ENCODE measurements at places on chromosomes 2 and 18. TPM values are rescaled to one million over a fixed set of nuclear protein-coding genes. Genes with fewer than 3 reads are reported as not detected.

DNA sequence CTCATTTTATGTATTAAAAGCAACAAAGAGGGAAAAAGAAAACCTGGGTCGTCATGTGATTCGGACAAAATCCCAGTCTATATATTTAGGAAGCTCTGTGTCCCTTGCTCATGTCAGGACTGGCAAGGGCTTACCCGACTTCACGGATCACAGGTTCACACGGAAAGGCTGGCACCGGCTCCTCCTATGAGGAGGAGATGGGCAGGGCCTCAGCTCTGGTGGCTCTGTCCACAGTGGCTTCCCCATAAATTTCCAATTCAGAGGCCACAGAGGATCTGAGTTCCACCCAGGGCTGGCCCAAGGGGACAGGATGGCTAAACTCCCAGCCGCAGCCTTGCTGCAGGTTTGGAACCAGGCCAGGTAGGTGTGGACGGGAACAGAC is 186.8 kb downstream of the BCL2 start:
- H3K27me3 ChIP-seq = no peaks in the 10 kb centered on the region
- no peak overlapping the region for H3K27ac ChIP-seq
- DNase-seq = no peak
- no peaks in the 10 kb centered on the region for H3K36me3 ChIP-seq

- no peaks in the 10 kb centered on the region for H3K4me1 ChIP-seq
- H3K36me3 ChIP-seq = no peaks in the 10 kb centered on the region
- no peaks in the 10 kb centered on the region for H3K27me3 ChIP-seq
- H3K4me3 ChIP-seq = no peak overlapping the region
- H3K27ac ChIP-seq = no peak overlapping the region
- DNase-seq = no peak
These were observed 56.1 kb downstream of the LHCGR start for GRCh38 chr2:48699348-48699930.

- H3K27ac ChIP-seq = peak overlapping the region; percentile 71
- DNase-seq = peak; percentile 86
These were observed 188.1 kb downstream of the ZEB2 start for GRCh38 chr2:144331674-144332355.

DNA sequence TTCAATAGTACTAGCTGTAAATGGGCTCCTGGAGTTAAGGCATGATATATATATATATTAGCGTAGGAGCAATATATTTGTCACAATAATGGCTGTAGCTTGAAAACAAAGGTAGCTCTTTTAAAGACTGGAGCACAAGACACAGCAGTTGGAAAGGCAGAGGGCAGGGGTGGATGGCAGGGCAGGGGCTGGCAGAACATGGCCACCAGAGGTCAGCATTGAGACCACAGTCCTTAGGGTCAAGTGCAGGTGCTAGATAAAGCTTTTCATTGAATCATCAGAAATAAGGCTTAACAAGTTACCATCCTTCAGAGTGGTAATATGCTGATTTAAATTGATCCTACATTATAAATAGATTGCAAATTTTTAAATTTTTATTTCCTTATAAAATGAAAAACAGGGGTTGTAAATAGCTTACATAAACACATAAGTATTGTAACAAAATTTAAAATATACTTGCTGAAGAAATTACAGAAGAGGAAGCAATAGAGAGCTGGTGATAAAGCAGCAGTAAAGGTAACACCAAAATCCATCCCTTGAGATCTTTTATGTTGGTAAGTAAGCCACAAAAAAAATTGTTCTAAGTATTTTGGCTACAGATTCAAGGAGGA is 161.2 kb upstream of the PIEZO2 start:
- no peak overlapping the region for H3K27ac ChIP-seq
- H3K4me1 ChIP-seq = no peaks in the 10 kb centered on the region
- H3K36me3 ChIP-seq = no peaks in the 10 kb centered on the region

DNA sequence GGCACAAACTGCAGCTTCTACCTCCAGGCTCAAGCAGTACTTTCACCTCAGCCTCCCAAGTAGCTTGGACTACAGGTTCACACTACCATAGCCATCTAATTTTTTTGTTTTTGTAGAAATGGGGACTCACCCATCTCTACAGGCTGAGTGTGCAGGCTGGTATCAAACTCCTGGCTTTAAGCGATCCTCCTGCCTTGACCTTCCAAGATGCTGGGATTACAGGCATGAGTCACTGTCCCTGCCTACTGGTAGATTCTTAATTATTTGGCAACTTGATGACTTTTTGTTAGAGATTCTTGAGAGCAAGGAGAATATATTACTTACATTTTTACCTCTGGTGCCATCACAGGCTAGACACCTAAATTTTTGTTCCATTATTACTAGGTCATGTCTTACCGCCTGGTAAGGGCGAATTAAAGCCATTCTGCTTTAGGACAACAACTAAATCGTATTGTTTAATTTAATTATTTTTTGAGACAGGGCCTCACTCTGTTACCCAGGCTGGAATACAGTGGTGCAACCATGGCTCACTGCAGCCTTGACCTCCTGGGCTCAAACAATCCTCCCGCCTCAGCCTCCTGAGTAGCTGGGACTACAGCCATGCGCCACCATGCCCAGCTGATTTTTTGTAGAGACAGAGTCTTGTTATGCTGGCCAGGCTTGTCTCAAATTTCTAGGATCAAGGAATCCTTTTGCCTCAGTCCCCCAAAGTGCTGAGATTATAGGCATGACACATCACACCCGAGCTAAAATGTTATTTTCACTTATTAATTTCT is 15.7 kb downstream of the DYNC1I2 start:
- no peaks in the 10 kb centered on the region for H3K27me3 ChIP-seq
- H3K27ac ChIP-seq = no peak overlapping the region
- DNase-seq = no peak
- H3K4me1 ChIP-seq = no peaks in the 10 kb centered on the region
- H3K4me3 ChIP-seq = no peak overlapping the region

KCNG2 gene
- total RNA-seq = not detected

DNA sequence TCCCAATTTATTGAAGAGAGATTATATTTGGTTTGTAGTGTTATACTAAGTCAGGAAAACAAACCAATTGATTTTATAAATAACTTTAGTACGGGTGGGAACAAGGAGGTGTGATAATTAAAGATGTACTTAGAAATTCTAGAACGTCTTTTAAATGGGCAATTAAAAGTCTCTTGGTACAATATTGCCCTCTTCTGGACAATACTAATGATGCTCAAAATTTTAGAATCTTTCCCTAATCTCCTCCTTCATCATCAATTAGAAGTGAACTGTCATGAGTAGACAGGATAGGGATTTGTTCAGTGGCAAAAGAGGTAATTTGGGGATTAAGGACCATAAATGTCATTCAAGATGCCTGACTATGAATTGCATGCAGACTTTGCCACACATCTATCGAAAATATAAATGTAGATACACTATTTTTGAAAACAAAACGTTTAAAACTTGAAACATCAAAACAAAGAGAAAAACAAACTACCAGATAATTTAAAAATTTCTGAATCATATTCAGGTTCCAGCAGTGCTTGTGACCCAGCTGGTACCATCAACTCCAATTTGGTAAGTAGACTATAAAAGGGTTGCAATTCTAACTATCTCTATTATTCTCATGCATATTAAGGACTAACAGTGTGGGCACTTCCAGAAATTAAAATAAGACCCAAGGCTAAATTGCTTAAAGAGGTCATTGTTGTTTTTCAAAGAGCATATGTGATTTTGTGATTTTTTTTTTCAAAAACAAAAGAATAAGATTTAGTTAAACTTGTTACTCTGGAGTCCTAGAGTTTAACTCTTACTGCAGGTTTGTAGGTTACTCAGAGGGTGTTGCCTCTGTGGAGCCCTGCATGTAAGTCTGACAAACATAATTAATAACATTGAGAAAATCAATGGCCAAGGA is 123.5 kb downstream of the LAMA3 start:
- no peaks in the 10 kb centered on the region for H3K27me3 ChIP-seq
- no peak overlapping the region for H3K4me3 ChIP-seq
- H3K4me1 ChIP-seq = peaks cover 15% of the 10 kb centered on the region
- DNase-seq = no peak
- no peaks in the 10 kb centered on the region for H3K36me3 ChIP-seq

REG3G gene
- not detected for total RNA-seq

FN1 gene
- total RNA-seq = 0.18 TPM

GRCh38 chr2:149658553-149658952 is 71.0 kb upstream of the MMADHC start:
- H3K4me1 ChIP-seq = no peaks in the 10 kb centered on the region
- no peak overlapping the region for H3K27ac ChIP-seq
- H3K36me3 ChIP-seq = no peaks in the 10 kb centered on the region
- no peak for DNase-seq
- H3K4me3 ChIP-seq = no peak overlapping the region

DNA sequence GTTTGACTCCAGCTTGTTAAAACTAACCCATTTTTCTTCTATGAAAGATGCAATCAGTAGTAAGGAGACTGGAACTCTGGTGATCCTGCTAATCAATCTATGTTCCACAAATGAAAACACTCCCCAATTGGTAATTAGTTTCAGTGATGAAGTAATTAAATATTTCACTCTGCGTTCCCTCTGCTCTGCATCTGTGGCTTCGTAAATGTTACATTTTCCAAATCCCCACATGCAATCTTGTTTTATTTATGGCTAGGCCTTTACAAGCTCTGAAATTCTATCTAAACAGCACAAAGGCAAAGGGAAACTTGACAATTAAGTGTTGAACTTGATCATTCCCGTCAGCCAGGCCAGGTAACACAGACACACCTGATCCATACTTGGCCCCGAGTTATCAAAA is 231.4 kb upstream of the OSR1 start:
- H3K27me3 ChIP-seq = no peaks in the 10 kb centered on the region
- H3K27ac ChIP-seq = no peak overlapping the region
- H3K4me1 ChIP-seq = no peaks in the 10 kb centered on the region
- H3K36me3 ChIP-seq = no peaks in the 10 kb centered on the region
- DNase-seq = no peak

CREG2 gene
- total RNA-seq = not detected

CPO gene
- 0.20 TPM for total RNA-seq

DNA sequence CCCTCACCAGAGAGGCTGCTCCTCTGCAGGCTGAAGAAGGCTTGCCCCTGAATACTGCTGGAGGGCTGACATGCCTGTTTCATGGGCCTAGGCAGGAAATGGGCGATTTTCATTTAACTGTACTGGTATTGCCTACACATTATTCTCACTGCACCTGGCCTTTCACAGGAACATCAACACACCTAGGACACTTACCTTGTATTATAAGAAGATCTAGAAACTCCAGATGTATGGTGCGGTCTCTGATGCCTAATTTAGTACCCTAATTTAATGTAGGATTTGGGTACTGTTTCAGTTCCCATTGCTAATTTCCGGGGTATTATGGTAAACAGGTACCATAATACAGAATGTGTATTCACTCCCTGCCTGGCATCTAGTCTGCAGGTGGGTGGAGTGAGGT is 146.0 kb downstream of the MYO1B start:
- no peak overlapping the region for H3K4me3 ChIP-seq
- DNase-seq = no peak
- H3K4me1 ChIP-seq = no peaks in the 10 kb centered on the region

- no peak overlapping the region for H3K27ac ChIP-seq
- no peak for DNase-seq
- no peaks in the 10 kb centered on the region for H3K36me3 ChIP-seq
- H3K4me1 ChIP-seq = no peaks in the 10 kb centered on the region
- no peak overlapping the region for H3K4me3 ChIP-seq
These were observed 71.8 kb upstream of the NPAS2 start for GRCh38 chr2:100747996-100748615.

PARD3B gene
- total RNA-seq = 0.26 TPM

DNA sequence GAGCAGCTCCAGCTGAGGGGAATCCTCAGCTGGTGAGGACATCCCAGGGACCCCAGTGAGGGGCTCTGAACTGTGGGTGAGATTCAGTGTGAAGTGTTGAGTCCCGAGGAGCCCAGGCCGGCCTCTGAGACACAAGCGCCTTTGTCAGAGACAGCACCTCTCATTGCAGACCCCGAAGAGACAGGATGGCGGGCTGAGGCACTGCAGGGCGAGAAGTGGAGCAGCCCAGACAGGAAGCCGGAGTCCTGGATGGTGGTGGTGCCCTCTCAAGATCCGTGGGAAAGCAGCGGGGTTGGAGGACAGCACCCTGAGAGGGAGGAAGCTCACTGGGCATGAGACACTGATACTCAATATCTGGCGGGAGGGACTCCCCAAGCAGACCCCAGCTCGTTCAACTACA is 49.1 kb upstream of the ID2 start:
- H3K27ac ChIP-seq = no peak overlapping the region
- no peaks in the 10 kb centered on the region for H3K27me3 ChIP-seq
- DNase-seq = no peak
- no peaks in the 10 kb centered on the region for H3K36me3 ChIP-seq
- no peak overlapping the region for H3K4me3 ChIP-seq

DNA sequence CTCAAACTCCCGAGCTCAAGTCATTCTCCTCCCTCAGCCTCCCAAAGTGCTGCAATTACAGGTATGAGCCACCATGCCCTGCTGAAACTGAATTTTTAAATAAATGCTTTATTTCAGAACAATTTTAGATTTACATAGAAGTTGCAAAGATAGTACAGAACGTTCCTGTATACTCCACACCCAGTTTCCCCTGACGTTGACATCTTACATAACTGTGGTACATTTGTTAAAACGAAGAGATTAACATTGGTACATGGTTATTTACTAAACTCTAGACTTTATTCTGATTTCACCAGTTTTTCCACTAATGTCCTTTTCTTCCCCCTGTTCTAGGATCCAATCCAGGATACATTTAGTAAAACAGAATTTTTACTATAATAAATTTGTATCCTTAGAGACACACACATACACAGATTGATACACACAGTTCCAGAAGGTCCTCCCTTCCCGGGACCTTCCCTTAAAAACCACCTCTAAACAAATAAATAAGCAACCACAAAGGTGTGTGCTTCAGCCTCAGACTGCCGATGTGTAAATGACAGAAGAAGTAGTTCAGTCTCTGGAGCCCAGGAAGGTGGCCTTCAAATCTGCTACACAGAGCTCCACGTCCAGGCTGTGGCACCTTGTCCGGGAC is 6.9 kb downstream of the NEU2 start:
- no peak overlapping the region for H3K27ac ChIP-seq
- no peaks in the 10 kb centered on the region for H3K36me3 ChIP-seq
- no peaks in the 10 kb centered on the region for H3K4me1 ChIP-seq
- H3K27me3 ChIP-seq = no peaks in the 10 kb centered on the region
- no peak overlapping the region for H3K4me3 ChIP-seq

DNA sequence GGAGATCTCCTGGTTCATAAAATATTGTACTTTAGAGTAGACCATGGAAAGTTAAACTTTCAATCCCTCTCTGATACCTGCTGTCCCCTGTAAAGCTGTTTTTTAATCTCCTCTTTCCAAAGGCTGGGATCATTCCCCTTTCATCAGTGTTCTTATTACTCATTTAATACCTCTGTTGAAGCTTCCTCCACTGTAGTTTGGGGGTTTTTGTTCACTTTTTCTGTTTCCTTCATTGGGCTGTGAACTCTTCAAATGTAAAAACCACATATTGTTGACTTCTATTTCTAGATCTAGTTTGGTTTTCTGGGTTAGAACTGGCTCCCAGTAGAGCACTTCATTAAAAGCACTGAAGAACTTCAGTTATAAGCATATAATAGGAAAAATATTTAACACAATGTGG is 598.1 kb downstream of the RNF144A start:
- no peak overlapping the region for H3K4me3 ChIP-seq
- H3K36me3 ChIP-seq = no peaks in the 10 kb centered on the region
- peaks cover 15% of the 10 kb centered on the region for H3K4me1 ChIP-seq
- H3K27me3 ChIP-seq = no peaks in the 10 kb centered on the region

GRCh38 chr18:22840606-22841144 is 92.5 kb upstream of the RBBP8 start:
- DNase-seq = no peak
- no peak overlapping the region for H3K4me3 ChIP-seq
- H3K27me3 ChIP-seq = no peaks in the 10 kb centered on the region

- H3K27ac ChIP-seq = no peak overlapping the region
- DNase-seq = no peak
- H3K4me1 ChIP-seq = peaks cover 26% of the 10 kb centered on the region
- H3K27me3 ChIP-seq = no peaks in the 10 kb centered on the region
- no peak overlapping the region for H3K4me3 ChIP-seq
These were observed 22.2 kb downstream of the FAM110C start for GRCh38 chr2:24107-24506.

TUBB8B gene
- not detected for total RNA-seq

GLI2 gene
- not detected for total RNA-seq

LHCGR gene
- not detected for total RNA-seq
